Right renal cortex interstitium (tissue), 3 donors: ENCODE measurements at places on chromosomes 16 and 17. TPM values are rescaled to one million over a fixed set of nuclear protein-coding genes. Genes with fewer than 3 reads are reported as not detected.

GRCh38 chr17:59490216-59490615, 75.2 kb upstream of the DHX40 start:
- DNase-seq, result no peak

- DNase-seq, result no peak
Observed at GRCh38 chr16:57809276-57810196, 7.2 kb upstream of the KIFC3 start.

- DNase-seq, result no peak
Observed at GRCh38 chr17:2084766-2085647, 30.1 kb downstream of the HIC1 start.

DNA sequence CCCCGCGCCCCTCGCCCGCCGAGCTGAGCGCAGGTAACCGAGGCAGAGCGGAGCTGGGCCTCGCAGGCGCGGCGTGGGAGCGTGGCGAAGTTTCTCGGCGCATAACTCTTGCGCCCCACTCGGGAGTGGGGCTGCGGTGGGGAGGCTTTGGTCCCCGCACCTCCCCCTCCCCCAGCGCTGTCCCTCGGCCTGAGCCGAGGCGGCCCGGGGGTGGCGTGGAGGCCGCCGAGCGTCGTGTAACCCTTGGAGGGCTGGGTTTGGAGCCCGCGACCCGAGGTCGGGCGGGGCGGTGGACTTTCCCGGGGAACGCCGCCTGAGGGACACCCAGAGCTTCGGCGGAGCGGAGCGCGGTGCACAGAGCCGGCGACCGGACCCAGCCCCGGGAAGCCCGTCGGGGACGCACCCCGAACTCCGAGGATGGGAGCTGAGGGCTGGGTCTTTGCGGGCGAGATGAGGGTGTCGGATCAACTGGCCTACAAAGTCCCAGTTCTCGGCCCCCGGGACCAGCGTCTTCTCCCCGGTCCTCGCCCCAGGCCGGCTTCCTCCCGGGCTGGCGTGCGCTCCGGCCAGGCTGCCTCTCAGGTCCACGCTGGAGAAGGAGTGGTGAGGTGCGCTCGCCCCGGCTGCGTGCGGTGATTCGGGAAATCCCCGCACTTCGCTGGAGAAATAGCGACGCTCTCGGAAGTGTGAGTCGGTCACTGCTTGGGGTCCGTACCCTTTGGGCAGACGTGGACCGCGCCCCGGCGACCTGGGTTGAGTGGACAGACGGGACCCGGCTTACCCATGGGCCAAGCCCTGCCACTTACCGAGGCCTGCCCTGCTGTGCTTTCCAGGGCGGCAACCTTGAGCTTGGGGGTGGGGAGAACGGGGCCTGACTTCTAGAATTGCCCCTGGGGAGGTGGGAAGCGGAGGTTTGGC, 168.4 kb downstream of the RAB11FIP4 start:
- no peak for DNase-seq

- peak; percentile 71 for DNase-seq
Observed at GRCh38 chr17:60601447-60602384, 1.7 kb downstream of the PPM1D start.

DNA sequence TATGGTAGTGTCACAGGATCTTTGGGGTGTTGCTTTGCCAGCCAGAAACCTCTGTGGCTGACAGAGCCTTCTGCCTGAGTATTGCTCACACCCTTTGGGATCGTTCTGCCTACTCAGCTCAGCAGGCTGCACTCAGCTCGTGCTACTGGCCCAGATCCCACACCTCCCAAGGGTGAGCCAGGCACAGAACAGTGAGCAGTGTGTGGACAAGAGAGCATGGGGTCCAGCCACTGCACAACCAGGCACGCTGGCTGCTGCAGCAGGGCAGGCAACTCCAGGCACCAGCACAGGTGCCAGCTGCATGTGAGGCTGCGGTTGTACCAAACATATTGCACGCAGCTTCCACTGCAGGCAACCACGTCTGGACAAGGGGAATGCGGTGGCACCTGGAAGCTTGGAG, 84.9 kb downstream of the CYB561 start:
- no peak for DNase-seq

DNA sequence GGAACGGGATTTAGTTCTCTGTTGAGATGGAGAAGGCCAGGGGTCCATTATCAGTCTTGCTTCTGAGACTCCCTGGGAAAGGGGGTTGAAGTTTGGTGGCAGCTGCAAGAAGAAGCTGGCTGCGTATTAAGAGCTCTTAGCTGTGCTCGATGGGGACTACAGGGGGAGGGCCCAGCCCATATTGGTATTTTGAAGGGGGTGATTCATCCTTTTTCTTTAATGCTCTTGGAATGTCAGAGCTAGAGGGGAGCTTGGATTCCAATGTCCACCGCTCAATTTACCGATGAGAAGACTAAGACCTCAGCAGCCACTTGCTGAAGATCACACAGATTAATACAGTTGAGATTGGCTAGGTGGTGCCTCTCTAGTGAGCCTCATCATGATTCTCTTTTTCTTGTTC, 5.0 kb downstream of the NOG start:
- no peak for DNase-seq

SLC12A3 gene
- polyA plus RNA-seq, result 39.5 TPM
